DMS 273 treated with DMSO at 0.1 percent for 48 hours (cell line): ENCODE measurements at places on chromosomes 5 and 9.
A peak's percentile ranks its signal among the peaks of the same experiment; 100 is the strongest.

DNA sequence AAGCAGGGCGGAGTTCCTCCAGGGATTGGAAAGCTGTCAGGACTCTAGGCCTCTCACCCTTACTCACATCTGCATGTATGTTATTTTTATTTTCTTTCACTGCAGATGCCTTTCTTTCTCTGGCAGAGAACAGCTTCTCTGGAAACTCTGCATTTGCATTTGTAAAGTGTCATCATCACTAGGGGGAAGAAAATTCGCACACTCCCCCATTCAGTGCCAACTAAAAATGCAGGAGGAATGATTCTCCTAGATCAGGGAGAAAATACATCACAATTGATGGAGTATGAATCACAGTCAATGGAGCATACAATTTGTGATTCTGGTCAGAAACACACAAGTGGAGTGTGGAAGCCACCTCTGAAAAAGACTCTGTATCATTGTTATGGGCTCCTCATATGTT lies 351.4 kb upstream of the FTMT start:
- DNase-seq: no peak

DNA sequence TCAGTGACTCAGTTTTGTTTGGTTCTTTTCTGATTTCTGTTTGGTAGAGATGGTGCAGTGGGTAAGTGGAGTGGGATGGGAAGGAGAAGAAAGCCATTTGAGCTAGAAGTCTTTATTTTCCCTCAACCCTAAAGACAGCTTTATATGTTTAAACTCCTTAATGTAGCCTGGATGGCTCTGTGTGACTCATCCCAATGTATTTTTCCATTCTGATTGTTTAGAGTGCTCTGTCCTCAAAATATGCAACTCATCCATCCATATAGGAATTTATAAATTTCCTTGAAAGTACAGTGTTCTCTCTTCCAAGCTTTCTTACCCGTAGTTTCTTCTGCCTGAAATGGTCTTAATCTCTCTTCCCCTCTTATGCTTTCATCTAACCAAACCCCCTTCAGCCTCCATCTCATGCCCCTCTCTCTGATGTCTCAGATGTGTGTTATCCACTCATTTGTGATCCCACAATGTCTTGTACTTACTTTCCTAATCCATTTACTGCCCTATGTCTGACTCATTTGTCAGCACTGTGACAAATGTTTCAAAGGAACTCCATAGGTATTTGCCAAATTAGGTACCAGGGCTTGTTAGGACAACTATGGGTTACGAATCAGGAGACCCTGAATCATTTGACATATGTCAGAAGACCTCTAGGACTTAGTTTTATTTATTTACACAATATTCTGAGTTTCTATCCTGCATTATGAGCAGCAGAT lies 217.5 kb upstream of the SGCD start:
- no peak for DNase-seq

DNA sequence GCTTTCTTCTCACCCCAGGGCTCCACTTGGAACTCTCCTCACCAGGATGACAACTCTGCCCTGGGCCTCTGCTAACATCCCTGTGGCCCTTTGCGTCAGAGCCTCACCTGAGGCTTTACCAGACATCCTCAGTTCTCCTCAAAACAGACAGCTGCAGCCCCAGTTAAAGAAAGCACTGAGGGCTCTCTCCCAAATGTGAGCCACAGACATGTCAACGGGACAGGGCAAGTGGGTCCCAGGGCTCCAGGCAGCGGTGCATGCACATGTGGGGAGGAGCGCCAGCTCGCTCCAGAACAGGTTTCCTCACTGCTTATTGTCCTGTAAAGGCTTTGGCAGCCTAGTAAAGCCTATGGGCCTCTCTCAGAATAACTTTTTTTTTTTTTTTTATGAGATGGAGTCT lies 37.3 kb downstream of the IPPK start:
- DNase-seq: no peak

- no peak for DNase-seq
Measured at GRCh38 chr5:176383961-176384360, 4.4 kb downstream of the NOP16 start.

- DNase-seq: no peak
Measured at GRCh38 chr5:43245724-43246385, 53.8 kb downstream of the NIM1K start.

GRCh38 chr9:127264462-127265219 lies at the start of gene GARNL3:
GARNL3 (plus strand) TSS chr9:127264774; CDS start chr9:127264878, 104 bp downstream.
- no peak for DNase-seq

DNA sequence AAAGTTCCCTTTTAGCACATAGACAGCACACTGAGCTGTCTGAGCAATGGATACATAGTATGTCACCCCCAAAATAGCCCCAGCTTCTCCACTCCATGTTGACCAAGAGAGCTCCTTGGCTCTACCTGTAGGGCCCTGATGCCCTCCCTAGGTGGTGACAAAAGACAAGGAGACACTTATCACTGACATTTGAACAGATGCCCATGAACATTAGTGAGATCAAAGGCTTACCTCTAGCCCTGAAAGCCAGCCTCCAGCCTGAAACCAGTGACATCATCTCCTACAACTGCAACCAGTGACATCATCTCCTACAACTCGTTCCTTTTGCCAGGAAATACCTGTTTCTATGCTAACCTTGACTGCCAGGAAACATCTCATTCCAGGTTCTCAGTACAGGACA lies 122.7 kb downstream of the FSTL4 start:
- DNase-seq: no peak

GRCh38 chr5:114120166-114120565 lies 241.7 kb upstream of the KCNN2 start:
- DNase-seq: no peak

GRCh38 chr5:178640331-178641045 lies 13.6 kb upstream of the CLK4 start:
- no peak for DNase-seq

DNA sequence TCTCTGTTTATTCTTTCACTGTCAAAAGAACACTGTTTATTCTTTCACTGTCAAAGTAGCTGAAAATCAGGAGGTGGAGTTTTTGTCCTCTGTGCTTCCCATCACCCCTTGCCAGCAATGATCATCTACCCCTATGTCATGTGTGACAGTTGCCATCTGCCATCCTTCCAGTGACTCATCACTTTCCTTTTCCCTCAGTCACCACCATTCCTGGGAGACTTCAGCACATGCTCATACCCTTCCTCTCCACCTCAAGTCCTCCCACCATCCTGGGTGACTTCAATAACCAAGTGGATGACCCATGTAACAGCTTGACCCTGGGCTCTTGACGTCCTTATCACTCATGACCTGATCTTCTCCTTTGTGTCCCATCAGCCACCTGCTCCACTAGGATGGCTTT lies 43.3 kb upstream of the RASEF start:
- DNase-seq: no peak

DNA sequence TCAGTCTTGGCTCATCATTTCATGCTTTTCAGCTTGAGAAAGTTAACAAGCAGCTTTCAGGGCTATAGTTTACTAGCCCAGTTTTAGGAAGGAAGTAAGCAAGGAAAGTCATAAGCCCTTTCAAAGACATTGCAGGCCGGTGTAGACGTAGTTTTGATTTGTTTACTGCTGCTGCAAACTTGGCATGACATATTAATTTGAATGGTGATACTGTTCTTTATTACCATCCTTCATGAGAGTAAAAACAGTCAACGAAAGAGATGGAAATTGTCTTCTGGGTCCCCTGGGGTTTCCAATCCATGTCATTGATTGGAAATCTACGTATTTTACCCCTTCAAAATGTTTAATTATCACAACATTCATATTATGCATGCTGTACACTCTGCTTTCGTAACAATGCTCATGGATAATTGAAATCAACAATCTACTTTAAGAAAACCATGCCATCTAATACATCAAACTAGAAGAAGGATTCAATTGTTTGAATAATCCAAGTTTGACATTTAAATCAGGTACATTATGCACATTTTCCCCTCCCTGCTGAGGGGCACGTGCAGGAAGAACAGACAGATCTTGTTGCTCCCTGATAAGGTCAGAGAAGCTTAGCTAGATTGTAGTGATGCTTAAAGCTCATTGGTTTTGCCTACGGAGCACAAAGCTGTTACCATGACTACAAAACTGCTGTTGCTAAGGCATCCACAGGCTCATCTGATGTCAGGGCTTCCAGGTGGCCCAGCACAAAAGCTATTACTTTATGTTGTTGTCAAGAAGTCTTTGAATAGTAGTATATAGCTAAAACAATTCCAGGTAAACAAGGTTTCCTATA lies 139.9 kb upstream of the PRLR start:
- peak; percentile 30 for DNase-seq

GRCh38 chr5:35861718-35862117 lies 5.0 kb downstream of the IL7R start:
- DNase-seq: no peak

DNA sequence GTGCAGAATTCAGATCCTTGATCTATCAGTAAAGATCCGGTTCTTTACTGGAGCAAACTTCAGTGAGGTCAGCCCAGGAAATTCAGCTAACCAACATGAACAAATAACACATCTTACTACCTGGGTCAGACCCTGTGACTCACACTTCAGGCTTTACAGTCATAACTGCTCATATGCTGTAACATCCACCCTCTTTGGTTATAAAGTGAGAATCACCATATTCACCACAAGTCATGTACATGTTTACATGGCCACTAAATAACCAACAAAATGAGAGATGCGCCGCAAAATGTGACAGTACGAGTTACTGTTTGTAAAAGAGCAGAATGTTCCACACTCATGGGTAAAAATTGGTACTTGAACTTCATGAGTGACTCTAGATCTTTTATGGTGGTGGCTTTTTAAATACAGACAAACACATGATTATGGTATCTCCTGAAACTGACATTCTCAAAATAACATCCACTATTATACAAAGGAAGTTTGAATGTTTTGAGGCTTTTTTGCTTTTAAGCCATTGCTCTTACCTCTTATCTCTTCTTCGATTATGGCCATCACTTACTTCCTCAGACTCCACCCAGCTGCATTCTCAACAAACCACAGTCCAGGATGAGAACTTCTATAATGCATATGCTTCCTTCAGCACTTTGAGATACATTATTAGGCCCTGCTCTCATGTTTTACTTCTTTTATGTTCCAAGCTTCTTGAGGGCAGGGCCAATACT lies 516.6 kb downstream of the RAB3C start:
- no peak for DNase-seq

- no peak for DNase-seq
Measured at GRCh38 chr9:122546196-122546595, 6.7 kb upstream of the OR1N2 start.

- no peak for DNase-seq
Measured at GRCh38 chr9:127877566-127877998, at the start of gene AK1. AK1 (minus strand) TSS chr9:127877675; CDS start chr9:127874617, 3,058 bp downstream.

DNA sequence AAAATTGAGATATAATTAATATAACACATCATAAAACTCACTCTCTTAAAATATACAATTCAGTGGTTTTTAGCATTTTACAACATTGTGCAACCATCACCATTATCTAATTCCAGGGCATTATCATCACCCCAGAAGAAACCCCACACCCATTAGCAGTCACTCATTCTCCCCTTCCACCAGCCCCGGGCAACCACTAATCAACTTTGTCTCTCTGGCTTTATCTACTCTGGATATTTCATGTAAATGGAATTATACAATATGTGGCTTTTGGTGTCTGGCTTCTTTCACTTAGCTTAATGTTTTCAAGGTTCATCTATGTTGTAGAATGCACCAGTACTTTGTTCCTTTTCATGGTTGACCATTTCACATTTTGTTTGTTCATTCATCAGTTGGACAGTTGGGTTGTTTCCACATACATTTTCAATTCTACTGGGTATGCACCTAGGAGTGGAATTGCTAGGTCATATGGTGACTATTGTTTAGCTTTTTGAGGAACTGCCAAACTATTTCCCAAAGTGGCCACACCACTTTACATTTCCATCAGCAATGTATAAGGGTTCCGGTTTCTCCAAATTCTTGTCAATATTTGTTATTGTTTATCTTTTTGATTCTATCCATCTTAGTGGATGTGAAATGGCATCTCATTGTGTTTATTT lies 62.4 kb downstream of the MARCHF3 start:
- no peak for DNase-seq

GRCh38 chr9:101427957-101428655 lies 7.5 kb downstream of the ALDOB start:
- no peak for DNase-seq

DNA sequence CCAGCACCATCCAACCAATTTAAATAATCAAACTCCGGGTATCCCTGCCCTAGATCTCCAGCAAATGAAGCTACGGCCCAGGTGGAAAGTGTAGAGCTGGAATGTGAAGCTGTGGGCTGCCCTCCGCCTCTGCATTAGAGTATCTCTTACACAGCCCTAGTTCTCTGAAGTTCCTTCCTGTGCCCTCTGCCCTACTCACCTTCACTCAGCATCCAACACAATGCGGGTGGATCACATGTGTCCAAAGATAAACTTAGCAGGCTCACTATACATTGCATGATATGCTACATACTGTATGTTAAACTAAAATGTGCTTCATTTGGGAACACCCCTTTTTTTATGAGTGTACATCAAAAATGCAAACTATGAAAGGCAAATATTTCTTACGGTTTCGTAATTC lies 70.0 kb upstream of the RAD23B start:
- no peak for DNase-seq

GRCh38 chr9:137985637-137986071 lies 108.1 kb downstream of the CACNA1B start:
- no peak for DNase-seq
